ENCODE measurements at places on chromosomes 4 and X. TPM values are rescaled to one million over a fixed set of nuclear protein-coding genes. Genes with fewer than 3 reads are reported as not detected.
A peak's percentile ranks its signal among the peaks of the same experiment; 100 is the strongest.

FOXR2 gene
- total RNA-seq: not detected

GRIA3 gene
- total RNA-seq: 2.9 TPM

DNA sequence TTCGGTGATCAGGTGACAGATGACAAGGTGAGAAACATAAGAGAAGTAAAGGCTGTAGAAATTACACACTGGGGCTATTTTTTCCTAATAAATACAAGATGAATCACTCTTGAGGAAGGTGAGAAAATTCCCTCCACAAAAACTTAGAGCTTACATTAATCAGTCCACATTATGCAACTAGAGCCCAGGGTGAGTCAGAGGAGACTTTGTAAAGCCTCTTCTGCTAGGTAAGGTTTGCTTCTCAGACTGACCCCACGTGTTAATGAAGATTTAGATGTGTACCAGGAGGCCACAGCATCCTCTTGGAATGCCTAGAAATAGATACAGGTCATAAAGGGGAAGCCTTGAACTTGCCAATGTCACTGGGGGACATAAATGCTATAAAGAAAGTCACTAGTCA lies 396.0 kb upstream of the SMIM31 start:
- no peaks in the 10 kb centered on the region for H3K36me3 ChIP-seq
- H3K4me1 ChIP-seq: no peaks in the 10 kb centered on the region
- no peak overlapping the region for H3K4me3 ChIP-seq
- H3K27ac ChIP-seq: no peak overlapping the region
- no peaks in the 10 kb centered on the region for H3K27me3 ChIP-seq
- DNase-seq: peak; percentile 28

GRCh38 chrX:68697465-68698125 lies 50.1 kb downstream of the STARD8 start:
- no peaks in the 10 kb centered on the region for H3K4me1 ChIP-seq
- no peak for DNase-seq
- no peaks in the 10 kb centered on the region for H3K36me3 ChIP-seq
- no peaks in the 10 kb centered on the region for H3K27me3 ChIP-seq
- H3K4me3 ChIP-seq: no peak overlapping the region
- H3K27ac ChIP-seq: peak overlapping the region; percentile 37

Data from hepatocyte (in vitro differentiated cells).